ENCODE measurements at places on chromosomes 2 and 18.

DNA sequence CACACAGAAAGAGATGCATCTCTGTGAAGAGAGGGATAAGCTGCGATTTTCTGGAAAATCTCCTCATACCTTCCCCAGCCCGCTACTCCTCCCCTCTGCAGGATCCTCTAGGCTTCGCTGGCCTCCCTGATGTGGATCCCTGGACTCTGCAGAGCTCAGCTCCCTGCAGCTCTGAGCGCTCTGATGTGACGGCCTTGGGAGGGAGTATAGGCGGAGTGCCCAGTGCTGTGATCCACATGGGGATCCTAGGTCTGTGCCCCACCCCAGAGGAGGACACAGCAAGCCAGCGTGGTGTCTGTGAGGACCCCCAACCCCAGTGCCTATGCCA is 111.0 kb downstream of the GYPC start:
- DNase-seq, result no peak

- no peak for DNase-seq
Observed at GRCh38 chr18:50461251-50461650, 86.4 kb downstream of the SKA1 start.

- DNase-seq, result no peak
Observed at GRCh38 chr18:59272221-59272888, 899 bp downstream of the RAX start.

DNA sequence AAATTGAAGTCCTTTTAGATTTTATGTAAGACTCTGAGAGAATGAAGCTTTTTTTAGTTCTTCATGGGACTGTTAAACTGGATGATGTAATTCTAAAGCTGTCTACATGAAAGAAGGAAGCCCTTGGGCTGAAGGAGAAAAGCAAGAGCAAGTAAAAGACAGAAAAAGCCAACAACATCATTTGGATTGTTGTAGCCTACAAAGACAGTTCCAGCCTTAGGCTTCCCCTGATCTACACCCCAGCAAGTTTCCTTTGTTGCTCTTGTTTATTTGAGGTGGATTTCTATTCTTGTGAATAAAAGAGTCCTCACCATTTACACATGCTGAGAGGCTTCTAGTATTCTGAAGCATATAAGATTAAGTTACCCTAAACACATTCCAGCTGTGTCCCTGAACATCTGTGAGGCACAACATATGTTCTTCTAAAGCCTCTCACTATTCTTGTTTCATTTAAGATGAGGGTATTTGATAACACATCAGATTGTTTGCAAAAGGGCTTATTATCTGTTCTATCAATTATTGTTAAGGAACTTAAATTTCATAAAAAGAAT is 377.8 kb downstream of the LNPK start:
- DNase-seq, result no peak

DNA sequence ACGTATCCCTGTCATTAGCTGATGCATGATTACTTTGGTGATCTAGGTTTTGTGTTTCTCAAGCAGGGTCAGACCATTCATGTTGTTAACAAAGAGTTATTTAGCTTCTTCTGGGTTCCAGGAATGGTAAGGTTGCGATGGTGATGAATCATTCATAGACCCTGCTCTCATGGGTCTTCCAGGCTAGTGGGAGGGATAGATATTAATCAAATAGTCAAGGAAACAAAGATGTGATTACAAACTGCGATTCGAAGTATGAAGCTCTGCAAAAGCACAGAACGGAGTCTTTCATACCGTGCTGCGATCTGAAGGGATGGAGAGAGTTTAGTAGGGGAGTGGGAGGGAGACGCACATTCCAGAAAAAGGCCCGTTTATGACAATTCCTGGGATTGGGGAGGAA is 42.1 kb downstream of the CAVIN2 start:
- DNase-seq, result no peak

GRCh38 chr2:120350801-120351320 is 4.9 kb downstream of the INHBB start:
- DNase-seq, result no peak

DNA sequence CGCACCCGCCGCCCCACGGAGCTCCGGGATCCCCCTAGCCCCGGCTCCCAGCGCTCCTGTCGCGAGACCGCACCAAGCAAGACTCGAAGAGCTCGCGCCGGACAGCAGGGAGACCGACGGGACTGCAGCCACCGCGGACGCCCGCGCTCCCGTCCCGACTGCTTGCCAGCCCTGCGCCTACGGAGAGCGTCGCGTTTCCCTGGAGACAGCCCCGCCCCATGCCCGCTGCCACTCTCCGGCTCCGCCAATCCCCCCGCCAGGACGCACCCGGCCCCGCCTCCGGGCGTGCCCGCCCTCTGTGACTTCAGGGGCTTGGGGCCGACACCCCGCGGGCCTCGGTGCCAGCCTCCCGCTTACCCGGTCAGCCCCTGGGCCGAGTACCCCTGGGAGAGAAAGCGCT is at the start of gene ANKMY1:
Gene ANKMY1 (minus strand): TSS at position 181 of the 400 bp plus-strand sequence. CDS start 653 bp downstream, outside the sequence.
- peak; percentile 52 for DNase-seq

DNA sequence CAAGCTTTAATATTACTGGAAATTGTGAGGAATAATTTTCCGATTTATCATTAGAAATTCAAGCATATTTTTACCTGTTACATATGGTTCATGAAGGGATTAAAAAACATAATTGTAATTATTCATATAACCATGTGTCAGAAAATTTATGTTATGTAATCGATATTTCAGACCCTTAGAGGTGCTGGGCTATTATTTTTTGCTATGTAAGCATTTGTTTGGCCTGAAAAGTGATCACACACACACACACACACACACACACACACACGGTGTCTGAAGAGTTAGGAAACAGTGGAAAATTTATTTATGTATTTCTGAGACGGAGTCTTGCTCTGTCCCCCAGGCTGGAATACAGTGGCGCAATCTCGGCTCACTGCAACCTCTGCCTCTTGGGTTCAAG is 375.5 kb downstream of the PTH2R start:
- DNase-seq, result no peak

GRCh38 chr2:26883956-26884355 is 36.0 kb downstream of the DPYSL5 start:
- no peak for DNase-seq

GRCh38 chr2:46187112-46187618 is 110.0 kb upstream of the EPAS1 start:
- no peak for DNase-seq

GRCh38 chr2:163723348-163723747 is 12.5 kb downstream of the FIGN start:
- DNase-seq, result no peak

DNA sequence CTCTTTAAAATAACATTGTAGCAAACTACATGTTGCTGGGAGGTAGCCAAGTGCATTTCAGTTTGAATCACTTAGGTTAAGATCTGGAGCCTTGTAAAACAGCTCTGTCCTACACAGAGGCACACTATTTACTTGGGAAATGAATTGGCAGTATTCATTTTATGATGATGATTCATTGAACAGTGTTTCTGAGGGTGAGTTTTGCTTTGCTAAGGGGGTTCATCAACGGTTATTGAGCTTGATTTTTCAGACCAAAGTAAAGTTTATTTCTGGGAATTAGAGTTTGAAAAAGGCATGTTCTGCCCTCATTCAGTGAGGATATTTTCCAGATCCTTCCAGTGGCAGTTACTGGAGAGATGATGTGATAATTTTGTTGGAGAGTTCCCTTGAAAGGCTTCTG is 55.6 kb downstream of the CCDC85A start:
- no peak for DNase-seq

GRCh38 chr18:32966141-32966540 is 193.3 kb upstream of the KLHL14 start:
- no peak for DNase-seq

GRCh38 chr2:137050949-137051348 is 285.6 kb downstream of the THSD7B start:
- DNase-seq, result no peak

DNA sequence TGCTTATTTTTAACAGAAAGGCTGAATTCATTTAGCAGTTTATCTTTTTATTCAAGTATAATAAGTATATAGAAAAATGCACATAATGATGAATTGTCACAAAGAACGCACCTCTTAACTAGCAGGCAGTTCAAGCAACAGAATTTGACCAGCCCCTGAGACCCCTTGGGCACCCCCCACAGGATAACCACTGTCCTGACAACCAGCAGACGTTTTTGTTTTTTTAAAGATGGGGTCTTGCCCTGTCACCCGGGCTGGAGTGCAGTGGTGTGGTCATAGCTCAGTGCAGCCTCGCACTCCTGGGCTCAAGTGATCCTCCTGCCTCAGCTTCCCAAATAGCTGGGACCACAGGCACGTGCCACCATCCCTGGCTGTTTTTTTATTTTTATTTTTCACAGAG is 14.0 kb downstream of the PRELID3A start:
- no peak for DNase-seq

DNA sequence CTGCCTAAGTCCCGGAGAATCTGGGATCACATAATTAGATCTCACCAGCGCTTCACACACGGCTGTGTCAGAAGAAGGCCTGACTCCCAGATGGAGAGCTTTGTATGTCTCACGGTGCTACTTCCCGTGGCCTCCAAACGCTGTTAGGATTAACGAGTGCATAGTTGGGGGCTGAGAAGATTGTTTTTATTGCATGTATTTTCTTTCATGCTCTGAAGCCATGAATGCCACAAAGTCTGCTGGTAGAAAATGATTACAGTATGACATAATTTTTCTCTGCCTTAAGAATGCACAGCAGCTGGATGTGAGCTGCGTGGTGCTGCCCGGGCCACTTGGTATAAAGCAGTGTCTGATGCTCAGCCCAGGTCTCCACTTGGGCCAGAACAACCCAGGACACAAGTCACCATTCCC is 166.5 kb downstream of the SEPTIN10 start:
- DNase-seq, result no peak

DNA sequence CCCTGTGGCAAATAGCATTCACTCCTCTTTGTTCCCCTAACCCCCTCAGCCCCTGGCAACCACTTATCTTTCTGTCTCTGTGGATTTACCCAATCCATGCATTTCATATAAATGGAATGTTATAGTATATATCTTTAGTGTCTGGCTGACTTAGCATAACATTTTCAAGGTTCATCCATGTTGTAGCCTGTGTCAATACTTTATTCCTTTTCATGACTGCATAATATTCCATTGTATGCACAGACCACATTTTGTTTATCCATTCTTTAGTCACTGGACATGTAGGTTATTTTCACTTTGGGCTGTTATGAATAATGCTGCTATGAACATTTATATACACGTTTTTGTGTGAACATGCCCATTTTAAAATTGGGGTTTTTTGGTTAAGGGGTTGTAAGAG is 42.8 kb downstream of the TET3 start:
- no peak for DNase-seq

GRCh38 chr2:15652252-15652651 is 60.6 kb downstream of the DDX1 start:
- no peak for DNase-seq

DNA sequence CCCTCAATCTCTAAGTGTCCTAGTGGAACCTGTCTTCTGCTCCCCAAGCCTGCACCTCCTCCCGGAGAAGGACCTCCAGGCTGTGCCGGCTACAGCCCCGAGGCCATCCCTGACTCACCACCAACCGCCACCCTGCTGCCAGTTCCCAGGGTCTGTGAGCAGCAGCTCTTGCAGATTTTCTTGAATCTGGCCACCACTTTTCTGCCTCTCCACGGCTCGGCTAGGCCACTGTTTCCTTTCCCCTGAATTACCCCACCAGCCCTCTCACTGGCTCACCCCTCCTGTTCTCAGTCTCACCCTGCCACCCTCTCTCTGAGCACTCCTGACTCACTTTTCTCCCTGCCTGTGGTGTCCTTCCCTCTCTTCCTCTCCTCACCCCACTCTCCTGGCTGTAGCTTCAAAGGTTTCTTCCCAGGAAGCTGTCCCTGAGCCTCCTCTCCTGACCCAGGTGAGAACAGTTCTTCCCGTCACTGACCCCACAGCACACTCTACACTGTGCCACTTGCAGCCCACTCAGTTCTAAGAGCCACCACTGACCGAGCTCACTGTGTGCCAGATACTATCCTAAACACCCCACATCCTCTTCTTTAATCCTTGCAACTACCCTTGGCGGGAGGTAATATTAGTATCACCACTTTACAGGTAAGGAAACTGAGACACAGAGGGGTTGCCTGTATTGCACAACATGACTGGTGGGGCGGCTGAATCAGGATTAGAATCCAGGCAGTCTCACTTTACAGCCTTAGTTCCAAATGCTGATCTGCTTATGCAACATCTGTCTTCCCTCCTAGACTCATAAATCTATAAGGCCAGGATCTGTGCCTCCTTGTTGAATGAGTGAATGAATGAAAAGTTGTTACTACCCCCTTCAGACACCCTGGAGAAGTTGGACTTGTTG is 111.6 kb downstream of the SMAD7 start:
- peak; percentile 23 for DNase-seq

DNA sequence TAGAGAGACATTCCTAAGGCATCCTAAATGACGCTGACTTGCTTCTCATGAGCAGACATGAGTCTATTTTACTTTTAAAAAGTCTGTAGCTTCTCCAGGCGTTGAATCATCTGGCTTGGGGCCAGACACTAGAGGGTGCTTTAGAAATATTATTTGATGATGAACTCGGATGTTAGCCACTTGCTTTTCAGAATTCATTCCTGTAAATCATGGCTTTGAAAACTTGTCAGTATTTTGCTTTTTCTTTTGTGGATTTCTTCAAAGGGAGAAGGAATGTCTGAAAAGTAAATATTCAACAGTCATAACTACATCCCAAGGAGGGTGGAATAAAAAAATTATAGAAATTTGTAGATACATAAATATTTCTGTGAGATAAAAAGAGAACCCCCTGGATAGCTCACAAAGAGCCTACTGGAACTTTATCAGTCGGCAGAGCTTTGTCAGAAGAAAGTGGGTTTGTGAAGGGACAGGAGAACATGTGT is 370.8 kb downstream of the OSR1 start:
- no peak for DNase-seq

- DNase-seq, result no peak
Observed at GRCh38 chr2:158726911-158727592, 68.1 kb upstream of the DAPL1 start.

GRCh38 chr2:198376677-198377076 is 572.3 kb downstream of the PLCL1 start:
- no peak for DNase-seq

DNA sequence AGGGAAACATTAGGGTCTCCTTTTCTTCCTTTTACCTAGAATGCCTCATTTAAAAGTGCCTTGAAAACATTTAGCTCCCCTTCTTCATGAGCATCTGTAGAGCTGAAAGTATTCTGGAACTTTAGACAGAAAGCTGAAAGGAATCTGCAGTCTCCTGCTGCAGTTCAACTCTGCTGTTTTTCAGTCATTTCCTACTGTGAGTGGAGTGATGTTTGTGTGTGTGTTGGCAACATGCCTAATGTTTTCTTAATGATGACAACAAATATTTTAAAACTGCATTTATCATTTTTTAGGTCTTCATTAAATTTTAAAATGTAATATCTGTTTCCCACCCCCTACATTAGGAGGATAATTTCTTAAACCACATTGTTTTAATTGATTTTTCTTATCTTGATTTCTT is 66.6 kb downstream of the TWSG1 start:
- no peak for DNase-seq

Measured in activated gamma-delta T cell treated with anti-CD3 and anti-CD28 coated beads, Interleukin-2, amount 50 U/mL, for 16 hours (primary cell).